Parietal lobe (tissue), 2 donors: ENCODE measurements at places on chromosomes 1 and 21. TPM values are rescaled to one million over a fixed set of nuclear protein-coding genes. Genes with fewer than 3 reads are reported as not detected.

AK5 gene
- 31.0 TPM for total RNA-seq

PLPP3 gene
- 33.2 TPM for total RNA-seq

ADAMTS5 gene
- 5.3 TPM for total RNA-seq

ITLN2 gene
- total RNA-seq: not detected

SNRNP40 gene
- total RNA-seq: 111 TPM

RNF186 gene
- total RNA-seq: not detected

SLC27A3 gene
- 18.2 TPM for total RNA-seq

FAM43B gene
- total RNA-seq: 0.63 TPM

EPHB2 gene
- 57.6 TPM for total RNA-seq

YOD1 gene
- total RNA-seq: 19.1 TPM
